ENCODE measurements at places on chromosomes 4 and X.

GRCh38 chr4:4726051-4726450, 133.4 kb upstream of the MSX1 start:
- DNase-seq, result no peak

DNA sequence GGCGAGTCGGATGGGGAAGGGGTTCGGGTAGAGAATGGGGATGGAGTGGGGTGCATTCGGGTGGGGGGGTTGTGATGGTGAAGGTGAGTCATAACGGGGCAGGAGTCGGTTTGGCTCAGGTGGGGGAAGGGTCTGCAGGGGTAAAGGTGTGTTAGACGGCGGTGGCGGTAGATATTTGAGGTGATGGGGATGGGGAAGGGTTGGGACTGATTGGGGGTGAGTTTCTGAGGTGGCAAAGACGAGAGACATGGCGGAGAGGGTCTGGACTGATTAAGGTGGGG, 738 bp downstream of the SYP start:
- DNase-seq, result no peak

DNA sequence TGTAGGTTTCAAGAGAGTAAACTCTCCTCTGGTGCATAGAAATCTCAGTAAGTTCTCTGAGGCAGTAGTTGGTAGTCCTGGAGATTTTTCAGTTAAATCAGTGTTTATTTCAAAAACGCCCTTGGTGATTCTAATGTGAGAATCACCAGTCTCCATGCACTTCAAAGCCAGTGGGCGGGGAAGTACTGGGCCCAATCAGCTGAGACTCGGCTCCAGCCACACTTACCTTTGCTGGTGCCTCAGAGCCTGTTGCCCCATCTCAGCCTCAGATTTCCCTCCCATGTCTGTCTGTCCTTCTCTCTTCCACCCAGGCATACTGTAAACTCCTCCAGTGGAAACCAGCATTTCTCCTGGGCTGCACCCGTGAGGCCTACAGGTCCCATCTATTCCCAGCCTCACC, 7.4 kb upstream of the MGST2 start:
- DNase-seq, result no peak

DNA sequence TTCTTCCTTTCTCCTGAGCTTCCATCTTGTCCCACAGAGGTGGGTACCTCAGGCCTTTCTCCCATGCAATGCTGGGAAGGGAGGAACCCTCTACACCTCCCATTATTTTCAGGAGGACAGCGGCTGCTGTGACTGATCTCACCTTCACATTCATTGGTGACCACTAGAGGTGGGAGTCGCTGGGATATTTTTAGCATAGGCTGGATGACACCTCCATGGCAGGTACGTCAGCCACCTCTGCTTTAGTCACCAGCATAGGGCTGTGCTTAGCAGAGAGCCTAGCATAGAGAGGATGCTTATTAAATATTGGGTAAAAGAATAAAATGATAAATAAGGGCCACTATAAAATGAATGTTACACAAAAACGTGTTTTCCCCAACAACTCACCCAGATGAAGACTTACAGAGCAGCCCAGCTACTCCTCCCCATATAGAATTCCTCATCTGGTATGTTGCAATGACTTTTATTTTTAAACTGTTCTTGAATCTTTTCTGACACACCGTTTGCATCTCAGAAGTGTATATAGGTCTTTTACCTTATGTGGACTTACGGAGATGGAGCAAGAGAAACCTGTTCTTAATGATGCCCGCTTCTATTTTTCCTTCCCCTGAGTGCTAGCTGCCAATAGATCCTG, 60.9 kb upstream of the SORBS2 start:
- no peak for DNase-seq

DNA sequence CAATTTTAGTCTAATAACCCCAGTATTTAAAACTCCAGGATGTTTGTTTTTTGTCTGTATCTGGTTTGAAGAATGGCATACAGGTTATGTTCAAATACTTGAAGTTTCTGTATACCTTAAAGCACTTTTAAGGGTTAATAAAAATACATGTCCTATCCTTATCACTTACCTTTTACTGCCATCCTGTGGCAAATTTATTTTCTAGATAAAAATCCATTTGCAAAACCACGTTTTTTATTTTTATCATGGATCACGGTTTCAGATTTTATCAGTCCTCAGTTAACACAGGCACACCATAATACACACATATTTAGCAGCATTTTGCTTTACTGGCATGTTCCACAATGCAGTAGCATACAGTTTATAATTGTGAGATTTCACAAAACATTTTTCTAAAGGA, 113.3 kb upstream of the H2AZ1 start:
- no peak for DNase-seq

DNA sequence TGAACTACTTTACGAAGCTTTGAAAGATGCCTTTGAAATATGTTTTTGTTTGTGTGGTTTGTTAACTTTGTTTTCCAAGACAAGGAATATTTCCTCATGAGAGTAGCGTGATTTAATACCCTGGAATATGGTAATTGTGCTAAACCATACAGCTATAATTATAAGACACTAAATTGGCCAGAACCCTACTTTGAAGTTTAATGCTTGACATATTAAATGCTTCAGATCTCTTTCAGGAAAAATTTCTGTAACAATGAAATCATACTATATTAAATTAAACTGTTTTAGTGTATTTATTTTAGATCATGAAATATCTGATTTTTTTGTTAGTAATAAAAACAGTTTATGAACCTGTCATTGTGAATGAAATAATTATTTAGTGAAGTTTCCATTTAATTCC, 63.5 kb downstream of the DCLK2 start:
- DNase-seq, result no peak

- no peak for DNase-seq
Measured at GRCh38 chrX:96183843-96184242, 500.8 kb upstream of the DIAPH2 start.

- DNase-seq, result no peak
Measured at GRCh38 chr4:84574069-84574720, 8.7 kb upstream of the CDS1 start.

GRCh38 chr4:185534866-185535611, at the start of gene PDLIM3:
Gene PDLIM3 (minus strand): TSS chr4:185535507. CDS start chr4:185535434, 73 bp downstream.
- no peak for DNase-seq

GRCh38 chrX:100606753-100607152, 22.0 kb downstream of the TNMD start:
- DNase-seq, result no peak

- DNase-seq, result peak; percentile 12
Measured at GRCh38 chr4:31045724-31046318, 325.7 kb downstream of the PCDH7 start.

DNA sequence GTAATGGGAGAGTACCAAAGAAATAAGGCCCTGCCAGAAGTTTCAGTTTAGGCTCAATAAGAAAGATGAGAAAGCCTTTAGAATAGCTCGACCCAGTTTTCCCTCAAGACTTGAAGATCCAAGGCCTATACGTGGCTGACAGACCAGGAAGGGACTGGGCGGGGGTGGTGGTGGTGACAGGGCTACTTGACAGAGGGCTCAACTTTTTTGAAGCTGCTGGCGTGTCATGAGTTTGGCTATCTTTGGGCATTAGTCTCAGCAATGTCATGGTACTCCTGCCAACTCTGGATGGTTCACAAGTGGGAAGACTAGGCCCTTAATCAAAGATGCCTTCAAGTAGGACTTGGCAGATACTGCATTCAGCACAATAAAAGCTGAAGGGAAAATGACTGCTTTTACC, 100.1 kb upstream of the SCML1 start:
- no peak for DNase-seq

GRCh38 chrX:139023531-139023930, 312.0 kb upstream of the FGF13 start:
- DNase-seq, result no peak

DNA sequence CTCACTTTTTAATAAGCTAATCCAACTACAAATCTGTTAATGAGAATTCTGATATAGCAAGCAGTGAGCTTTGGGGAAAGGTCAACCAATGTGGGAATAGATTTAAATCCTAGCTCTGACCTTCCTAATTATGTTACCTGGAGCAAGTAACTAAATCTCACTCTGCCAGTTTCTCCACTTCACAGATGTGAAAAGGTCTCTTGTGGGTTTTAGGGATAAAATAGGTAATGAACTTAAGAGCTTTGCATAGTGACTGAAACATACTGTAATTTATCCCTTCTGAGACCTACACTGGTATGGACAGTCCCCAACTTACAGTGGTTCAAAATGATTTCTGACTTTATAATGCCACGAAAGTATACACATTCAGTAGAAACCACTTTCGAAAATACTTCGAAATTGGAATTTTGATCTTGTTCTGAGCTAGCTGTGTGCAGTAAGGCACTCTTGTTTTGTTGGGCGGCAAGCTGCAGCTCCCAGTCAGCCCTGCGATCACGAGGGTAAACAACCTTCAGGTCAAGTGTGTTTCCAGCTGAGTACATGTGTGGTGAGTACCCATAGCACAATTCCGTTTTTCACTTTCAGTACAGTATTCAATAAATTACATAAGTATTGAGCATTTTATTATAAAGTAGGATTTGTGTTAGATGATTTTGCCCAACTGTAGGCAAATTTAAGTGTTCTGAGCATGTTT, 93.7 kb downstream of the ADGRL3 start:
- no peak for DNase-seq

- no peak for DNase-seq
Measured at GRCh38 chr4:99809326-99809725, 7.3 kb upstream of the DAPP1 start.

DNA sequence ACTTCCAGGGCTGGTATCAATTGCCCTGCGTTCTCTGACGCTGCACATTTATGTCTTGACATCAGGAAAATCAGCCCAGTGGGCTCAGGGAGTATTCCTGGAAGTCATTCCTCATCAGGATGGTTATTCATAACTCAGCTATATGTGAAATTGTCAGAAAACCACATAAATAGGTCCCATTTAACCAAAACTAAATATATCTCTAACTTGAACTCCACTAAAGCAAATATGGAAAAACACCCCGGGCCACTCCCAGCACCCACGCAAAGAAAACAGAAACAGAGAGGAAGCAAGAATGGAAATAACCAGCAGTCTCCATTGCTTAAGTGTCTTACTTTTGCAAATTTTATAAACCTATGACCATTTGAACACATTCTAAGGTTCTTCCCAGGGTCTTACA, 112.0 kb downstream of the IRF2 start:
- DNase-seq, result no peak

DNA sequence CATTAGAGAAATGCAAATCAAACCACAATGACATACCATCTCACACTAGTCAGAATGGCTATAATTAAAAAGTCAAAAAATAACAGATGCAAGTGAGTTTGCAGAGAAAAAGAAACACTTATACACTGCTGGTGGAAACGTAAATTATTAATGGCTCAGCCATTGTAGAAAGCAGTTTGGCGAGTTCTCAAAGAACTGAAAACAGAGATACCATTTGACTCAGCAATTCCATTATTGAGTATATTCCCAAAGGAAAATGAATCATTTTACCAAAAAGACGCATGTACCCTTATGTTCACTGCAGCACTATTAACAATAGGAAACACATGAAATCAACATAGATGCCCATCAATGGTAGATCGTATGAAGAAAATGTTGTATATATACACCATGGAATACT, 75.0 kb downstream of the NAA11 start:
- DNase-seq, result no peak

GRCh38 chr4:6278801-6279197, 9.1 kb downstream of the WFS1 start:
- DNase-seq, result peak; percentile 81

DNA sequence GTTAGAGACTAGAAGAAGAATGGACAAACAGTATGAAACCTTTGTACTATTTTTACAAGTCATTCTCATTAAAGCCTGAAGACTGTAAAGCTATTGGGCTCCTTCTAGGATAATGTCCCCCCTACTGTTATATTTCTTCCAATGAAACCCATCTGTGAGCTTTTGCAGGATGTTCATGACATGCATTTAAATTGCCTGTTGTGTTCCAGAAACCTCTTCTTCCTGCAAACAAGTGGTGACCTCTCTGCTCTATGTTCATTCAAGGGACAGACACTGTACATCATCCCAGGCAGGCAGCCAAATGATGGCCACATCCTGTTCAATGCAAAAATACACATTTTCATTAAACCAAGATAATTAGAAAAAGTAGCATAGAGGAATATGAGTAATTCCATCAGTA, 128.0 kb downstream of the C4orf33 start:
- no peak for DNase-seq

DNA sequence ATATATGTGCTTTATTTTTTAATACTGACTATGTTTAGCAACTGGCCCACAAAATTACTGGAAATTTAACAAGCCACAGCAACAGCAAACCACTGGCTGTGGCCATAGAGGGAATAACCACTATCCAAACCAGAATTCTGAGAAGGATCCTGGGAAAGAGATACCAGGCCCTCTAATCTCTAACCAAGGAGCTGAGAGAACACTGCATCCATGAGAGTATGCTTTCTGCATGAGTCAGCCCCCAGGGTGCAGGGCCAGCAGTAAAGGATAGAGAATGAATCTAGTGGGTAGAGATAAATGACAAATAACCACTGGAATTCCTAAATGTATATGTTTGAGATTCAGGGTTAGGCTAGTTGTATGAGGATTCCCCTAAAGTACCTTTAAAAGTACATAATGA, 221.8 kb downstream of the KIT start:
- no peak for DNase-seq

- DNase-seq, result peak; percentile 23
Measured at GRCh38 chrX:111447298-111447697, 35.3 kb upstream of the DCX start.

DNA sequence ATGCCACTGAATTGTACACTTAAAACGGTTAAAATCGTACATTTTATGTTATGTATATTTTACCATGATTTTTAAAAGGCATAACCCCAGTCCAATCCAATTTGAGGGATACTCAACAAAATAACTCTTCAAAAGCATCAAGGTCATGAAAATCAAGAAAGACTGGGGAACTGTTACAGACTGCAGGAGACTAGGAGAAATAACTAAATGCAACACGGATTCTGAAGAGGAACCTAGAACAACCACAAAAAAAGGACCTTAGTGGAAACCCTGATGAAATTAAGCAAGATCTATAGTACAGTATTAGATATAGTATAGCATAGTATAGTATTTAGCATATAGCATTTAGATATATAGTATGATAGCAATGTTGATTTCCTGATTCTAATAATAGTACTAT, 26.8 kb downstream of the SH3KBP1 start:
- DNase-seq, result no peak

DNA sequence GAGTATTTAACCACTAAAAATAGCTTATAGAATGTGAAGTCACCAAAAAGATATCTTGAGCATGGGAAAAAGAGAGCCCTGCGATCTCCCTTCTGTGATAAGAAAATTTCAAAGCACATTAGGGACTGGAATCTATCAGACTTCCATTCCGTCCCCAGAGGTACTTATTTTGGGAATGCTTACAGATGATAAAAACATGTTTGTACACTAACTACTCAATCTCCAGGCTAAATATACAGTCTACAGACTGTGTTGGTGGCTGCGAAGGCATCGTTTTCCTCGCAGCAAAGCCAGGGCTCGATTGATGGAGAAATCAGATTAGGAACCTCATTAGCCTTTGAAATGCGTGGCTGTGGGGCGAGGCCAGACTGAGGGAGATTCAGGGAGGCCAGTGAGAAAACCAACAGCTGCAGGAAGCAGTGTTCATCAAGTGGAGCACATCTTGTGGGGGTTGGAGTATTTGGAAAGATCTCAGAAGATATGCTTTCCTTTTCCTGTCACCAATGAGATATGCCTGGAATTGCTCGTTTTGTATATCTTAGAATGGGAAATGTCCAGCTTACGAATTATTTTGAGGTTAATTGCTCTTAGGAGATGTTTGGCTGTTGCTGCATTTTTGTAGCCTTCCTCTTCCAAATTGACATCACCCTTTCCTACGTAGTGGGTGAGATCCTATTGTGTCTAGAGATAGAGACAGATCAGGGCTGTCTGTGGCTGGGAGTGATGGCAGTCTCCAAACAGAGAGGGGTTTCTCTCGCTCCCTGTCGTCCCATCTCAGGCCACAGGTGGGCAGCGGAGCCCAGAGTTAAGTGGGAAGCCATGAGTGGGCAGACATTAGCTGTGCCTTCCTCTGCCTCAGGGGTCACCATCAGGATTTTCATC, 224.9 kb upstream of the FAT1 start:
- no peak for DNase-seq
